ENCODE measurements at places on chromosomes 5 and 9.
A peak's percentile ranks its signal among the peaks of the same experiment; 100 is the strongest.

DNA sequence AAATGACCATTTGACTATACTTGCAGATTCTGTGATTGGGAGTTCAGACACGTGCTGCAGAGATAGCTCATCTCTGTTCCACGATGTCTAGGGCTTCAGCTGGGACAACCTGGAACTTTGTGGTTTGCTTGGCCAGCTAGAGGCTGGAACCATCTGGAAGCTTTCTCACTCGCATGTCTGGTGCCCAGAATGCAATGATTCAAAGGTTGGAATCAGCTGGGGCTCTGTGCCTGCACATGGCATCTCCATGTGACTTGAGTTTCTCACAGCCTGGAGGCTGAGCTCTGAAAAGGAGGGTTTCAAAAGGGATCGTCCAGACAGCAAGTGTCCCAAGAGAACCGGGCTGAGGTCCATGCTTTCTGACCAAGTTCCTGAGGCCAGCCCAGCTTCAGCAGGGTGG lies 465.2 kb downstream of the GADD45G start:
- DNase-seq, result no peak

- no peak for DNase-seq
Measured at GRCh38 chr9:36914212-36914577, 119.9 kb downstream of the PAX5 start.

- DNase-seq, result no peak
Measured at GRCh38 chr9:68950689-68951088, 63.2 kb downstream of the PRKACG start.

DNA sequence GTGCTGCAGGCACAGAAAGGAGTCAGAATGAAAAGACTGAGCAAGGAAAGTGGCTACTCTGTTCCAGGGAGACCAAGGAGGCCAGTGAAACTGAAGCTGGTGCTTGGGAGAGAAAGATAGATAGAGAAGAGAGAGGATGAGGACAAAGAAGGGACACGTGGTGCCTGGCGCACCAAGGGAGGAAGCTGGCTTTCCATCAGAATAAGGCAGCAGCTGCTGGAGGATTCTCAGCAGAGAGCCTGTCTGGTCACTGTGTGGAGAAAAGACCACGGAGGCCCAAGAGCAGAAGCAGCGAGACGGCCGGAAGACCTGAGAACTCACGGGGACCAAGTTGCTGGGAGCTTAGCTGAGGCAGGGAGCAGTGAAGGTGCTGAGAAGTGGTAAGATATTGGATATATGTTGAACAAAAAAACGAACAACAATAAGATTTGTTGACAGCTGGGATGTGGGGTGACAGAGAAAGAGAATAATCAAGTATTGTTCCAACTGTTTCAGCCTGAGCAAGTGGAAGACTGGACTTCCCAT lies 116.1 kb downstream of the SEMA5A start:
- peak; percentile 38 for DNase-seq

DNA sequence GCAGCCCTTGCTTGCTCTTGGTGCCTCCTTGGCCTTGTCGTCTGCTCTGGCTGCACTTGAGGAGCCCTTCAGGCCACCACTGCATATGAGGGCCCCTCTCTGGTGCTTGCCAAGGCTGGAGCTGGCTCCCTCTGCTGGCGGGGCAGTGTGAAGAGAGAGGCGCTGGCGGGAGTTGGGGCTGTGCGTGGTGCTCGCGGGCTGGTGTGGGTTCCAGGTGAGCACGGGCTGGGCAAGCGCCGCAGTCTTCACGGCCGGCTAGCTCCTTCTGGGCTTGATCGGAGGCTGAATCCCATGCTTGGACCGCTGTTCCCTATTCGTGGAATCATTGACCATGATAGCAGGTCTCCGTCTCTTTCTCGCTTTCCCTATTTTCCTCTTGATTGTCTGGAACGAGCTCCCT lies 56.5 kb downstream of the XRCC4 start:
- no peak for DNase-seq

Data from head of caudate nucleus (tissue), 42 donors.